ENCODE measurements at places on chromosomes 2 and 18. TPM values are rescaled to one million over a fixed set of nuclear protein-coding genes. Genes with fewer than 3 reads are reported as not detected.

TRPM8 gene
- 0.08 TPM for polyA plus RNA-seq

XDH gene
- polyA plus RNA-seq, result 0.27 TPM

DIPK1C gene
- polyA plus RNA-seq, result not detected

C18orf54 gene
- 0.26 TPM for polyA plus RNA-seq

CENPA gene
- polyA plus RNA-seq, result 0.14 TPM

PROC gene
- polyA plus RNA-seq, result 1.7 TPM

DNA sequence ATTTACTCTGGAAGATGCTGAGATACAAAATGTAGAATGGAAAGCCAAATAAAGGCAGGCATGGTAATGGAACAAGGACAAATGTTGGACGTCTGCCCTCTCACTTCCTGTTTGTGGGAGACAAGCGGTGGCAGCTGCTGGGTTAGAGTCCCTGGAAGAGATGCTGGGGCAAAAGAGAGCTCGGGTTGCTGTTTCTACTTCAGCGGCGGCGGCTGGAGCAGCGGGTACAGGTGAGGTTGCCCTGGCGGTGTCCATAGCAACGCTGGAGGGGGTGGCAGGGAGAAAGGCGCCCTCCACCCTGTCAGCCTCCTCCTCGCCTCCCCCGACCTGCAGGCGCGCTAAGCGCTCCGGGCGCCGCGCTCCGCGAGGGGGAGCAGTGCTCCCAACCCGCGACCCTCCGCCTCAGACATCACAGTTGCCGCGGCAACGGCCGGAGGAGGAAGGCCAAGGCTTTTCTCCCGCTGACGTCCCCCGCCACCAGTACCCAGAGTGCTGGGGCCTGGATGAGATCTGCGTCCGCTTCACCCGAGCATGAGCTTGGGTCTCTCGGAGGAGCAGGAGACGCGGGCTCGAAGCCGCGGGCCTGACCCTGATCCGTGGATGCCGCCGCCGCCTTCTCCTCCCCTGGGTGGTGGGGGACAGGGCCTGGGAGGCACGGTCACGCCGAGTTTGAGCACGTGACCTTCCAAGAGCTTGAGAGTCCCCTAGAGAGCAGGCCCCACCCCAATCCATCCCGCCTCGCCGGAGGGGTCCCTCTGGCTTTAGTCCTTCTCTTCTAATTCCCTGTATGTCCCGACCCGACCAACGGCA, 65.6 kb downstream of the NOL4 start:
- peak; percentile 18 for DNase-seq

DNA sequence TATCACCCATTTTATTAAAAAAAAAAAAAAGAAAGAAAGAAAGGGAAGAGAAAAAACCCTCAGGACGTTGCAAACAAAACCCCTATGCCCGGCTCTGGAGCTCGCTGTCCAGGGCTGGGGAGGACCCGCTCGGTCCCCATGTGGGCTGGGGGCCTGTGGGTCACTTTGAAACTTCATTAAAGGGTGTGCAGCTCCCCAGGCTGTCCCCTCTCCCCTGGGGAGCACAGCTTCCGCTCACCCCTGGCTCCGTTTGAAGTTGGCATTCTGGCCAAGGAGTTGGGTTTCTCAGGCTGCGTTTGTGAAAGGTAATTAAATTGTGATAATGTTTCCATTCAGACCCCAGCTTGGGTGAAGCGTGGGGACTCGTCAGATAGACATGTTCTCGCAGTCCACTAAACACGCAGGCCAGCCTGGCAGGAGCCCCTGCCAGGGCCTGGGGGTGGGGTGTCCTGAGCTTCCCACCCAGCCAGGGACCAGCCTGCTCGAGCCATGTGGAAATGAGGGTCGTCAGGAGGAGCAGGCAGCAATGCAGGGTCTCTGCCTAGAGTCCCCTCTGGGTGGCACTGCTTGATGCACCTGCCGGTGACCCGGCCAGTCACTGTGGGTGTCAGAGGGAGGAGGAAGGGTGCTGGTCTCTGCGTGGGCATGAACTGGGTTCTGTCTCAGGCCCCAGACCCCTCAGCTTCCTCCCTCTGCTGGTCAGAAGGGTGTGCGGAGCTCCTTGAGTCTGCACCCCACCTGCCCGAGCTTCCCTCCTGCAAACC, 166.2 kb downstream of the INHBB start:
- no peak for DNase-seq

DNA sequence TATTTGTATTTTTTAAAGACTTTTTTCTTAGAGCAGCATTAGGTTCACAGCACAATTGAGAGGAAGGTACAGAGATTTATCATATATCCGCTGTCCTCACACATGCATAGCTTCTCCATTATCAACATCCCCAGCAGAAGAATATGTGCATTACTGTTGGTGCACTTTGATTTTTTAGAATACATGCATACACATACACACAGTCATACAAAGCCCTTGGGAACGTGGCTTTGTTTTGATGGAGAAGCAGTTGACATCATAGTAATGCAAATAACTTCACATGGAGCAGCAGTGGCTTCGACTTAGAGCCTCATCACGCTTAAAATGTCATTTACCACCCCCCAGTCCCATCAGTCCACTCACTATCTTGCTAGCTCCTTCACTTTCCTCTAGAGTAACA, 26.5 kb downstream of the CYP26B1 start:
- DNase-seq, result no peak

- no peak for DNase-seq
These were observed 2.1 kb downstream of the ST8SIA5 start for GRCh38 chr18:46754661-46755292.

- no peak for DNase-seq
These were observed 27.1 kb upstream of the STEAP3 start for GRCh38 chr2:119196301-119197125.

GRCh38 chr18:41731884-41732283, 223.2 kb upstream of the PIK3C3 start:
- no peak for DNase-seq

- no peak for DNase-seq
These were observed 27.6 kb downstream of the ST3GAL5 start for GRCh38 chr2:85861180-85861579.

DNA sequence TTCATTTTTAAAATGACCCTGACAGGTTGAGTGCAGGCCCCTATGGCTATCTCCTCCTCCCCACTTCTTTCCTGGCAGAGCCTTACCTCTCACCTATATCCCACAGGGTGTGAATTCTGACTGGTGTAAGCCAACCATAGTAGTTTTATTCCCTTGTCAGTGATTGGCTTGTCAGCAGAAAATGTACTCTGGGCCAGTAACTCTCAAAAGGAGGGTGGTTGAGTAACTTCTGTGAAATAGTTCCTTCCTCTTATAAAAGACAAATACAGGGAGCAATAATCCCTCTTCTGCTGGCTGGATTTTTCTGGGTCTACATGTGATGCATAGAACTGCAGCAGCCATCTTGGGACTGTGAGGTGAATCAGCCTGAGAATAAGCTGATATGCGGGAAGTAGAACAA, 83.4 kb downstream of the RAPH1 start:
- DNase-seq, result no peak

Data from pancreas (tissue), 10 donors.